ENCODE measurements at places on chromosomes 1 and 21. TPM values are rescaled to one million over a fixed set of nuclear protein-coding genes. Genes with fewer than 3 reads are reported as not detected.

DNA sequence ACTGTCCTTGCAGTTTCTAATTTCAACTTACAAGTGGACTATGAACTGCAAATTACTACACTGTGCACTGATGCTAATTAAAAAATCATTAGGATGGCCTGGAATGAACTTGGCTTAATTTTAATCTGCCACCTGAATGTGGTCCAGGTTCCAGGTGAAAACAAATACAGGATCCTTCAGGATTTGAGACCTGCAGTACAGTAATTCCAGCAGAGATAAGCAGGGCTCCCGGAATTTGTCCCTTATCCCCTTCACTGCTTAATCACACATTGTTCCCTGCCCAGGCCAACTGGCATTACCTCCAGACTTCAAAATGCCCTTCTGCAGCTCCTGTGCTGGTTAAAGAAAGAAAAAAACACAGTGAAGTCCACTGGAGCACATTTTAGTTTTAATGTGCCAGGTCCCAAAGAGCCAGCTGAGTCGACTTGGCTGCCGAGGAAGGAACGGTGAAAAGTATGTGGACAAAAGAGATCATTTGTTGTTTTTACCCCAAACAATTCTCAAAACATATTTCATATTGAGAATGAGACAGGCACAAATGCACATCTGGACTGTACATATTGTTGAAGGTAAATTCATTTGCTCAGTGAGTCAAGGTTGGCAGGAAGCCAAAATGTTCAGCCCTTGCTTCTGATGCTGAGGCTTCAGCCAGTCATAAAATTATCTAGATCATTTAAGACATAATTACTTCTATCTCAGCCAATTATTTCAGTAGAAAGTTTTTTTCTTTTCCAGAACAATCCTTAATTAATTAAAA lies 28.3 kb downstream of the DEGS1 start:
- DNase-seq = peak; percentile 73

PLA2G5 gene
- not detected for total RNA-seq

GRCh38 chr1:13469343-13469742 lies 44.5 kb downstream of the LRRC38 start:
- DNase-seq = no peak

DNA sequence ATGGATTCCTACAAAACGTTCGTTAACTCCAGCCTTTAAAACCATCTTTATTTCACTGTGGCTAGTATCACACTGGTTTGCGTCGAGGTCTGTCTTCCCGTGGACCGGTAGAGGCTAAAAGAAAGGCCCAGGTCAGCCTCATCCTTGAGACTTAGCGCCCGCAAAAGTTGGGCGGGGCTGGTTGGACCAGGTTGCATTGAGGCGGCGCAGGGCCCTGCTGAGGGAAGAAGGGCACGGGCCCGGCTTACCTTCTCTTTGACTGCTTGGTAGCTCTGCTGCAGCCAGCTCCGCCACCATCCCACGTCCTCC lies 455 bp downstream of the BSDC1 start:
- peak; percentile 28 for DNase-seq

ANGPTL1 gene
- total RNA-seq = 0.04 TPM

LCE3D gene
- total RNA-seq = not detected

DNA sequence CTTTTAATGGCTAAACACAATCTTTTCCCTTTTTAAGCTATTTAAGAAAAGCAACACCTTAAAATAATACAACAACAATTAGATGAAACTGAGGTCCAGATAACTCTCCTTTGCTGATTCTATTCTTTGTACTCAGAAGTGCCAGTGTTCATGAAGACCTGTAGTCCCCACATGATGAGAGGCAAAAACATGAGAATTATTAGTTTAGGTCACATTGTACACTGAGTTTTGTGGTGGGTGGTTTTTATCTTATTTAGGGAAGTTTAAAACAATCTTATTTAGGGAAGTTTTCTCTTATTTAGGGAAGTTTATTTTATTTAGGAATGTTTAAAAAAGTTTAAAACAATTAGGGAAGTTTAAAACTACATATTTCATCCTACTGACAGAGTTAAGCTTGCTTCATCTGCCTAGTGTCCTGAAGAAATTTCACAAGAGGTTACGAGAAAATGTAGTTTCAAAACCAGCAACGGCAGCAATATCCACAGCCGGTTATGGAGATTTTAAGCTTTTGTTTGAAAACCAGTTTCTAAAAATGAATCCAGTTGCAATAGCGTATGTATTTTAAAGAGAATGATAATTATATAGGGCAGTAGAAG lies 7.8 kb upstream of the OR14I1 start:
- DNase-seq = no peak

DNA sequence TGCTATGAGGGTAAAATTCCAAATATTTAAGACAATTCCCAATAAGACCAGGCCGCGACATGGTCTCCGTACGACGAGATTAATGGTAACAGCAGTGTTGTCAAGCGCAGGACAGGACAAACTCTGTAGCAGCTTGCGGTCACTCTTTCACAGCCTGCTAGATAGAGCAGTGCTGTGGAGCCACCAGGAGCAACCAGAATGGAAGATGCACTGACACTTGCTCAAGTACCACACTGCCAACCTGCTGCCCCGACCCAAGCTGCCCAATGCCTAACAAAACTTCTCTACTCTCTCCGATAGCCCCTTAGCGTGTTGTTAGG lies 636 bp downstream of the WARS2 start:
- DNase-seq = no peak

TRIM45 gene
- 9.9 TPM for total RNA-seq

DNA sequence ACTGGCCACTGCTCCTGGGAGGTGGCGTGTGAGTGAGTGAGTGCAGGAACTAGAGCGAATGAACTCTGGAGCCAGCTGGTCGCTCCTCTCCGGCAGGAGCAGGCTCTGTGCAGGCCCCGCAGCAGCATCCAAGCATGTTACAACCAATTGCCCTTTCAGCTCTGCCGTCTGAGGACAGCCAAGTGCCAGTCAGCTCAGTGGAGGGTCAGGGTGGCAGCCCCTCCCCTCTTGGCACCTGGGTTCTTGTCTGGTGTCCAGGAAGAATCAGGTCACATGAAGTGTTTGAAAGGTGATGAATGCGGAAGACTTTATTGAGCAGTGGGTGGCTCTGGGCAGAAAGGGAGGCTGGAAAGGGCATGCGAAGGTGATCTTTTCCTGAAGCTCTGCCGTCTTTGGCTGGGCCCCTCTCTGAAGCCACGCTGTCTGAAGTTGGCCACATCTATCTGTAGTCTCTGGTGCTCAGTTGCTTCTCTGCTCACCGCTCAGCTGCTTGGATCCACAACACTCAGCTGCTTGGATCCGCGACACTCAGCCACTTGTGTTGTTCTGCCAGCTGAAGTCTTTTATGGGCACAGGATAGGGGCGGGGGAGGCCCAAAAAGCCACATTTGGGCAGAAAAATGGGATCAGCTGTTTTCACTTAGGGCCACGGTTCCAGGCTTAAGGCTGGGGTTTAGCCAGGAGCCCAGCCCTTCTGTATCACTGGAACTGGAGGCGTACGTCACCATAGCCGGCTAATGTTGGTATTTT lies 139.8 kb downstream of the ADSS2 start:
- DNase-seq = no peak

DNA sequence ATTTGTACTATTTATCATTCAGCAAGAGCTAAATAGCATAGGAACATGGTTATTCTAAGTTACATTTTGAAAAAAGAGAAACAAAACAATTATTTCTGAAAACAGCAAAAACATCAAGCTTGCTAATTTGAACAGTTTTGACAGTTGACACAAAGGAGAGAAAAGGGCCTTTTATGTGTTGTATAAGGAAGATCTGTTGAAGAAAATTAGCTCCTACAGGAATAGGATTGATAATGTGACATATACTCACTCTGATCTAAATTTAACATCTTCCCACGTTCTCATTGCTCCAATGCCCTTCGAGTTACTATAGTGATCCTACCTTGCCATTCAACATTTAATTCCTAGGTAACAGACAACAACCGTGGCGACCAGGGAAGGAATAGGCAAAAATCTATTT lies 61.4 kb upstream of the BTG3 start:
- DNase-seq = no peak

- DNase-seq = peak; percentile 56
Measured at GRCh38 chr1:74180490-74180889, 17.5 kb downstream of the LRRIQ3 start.

DNA sequence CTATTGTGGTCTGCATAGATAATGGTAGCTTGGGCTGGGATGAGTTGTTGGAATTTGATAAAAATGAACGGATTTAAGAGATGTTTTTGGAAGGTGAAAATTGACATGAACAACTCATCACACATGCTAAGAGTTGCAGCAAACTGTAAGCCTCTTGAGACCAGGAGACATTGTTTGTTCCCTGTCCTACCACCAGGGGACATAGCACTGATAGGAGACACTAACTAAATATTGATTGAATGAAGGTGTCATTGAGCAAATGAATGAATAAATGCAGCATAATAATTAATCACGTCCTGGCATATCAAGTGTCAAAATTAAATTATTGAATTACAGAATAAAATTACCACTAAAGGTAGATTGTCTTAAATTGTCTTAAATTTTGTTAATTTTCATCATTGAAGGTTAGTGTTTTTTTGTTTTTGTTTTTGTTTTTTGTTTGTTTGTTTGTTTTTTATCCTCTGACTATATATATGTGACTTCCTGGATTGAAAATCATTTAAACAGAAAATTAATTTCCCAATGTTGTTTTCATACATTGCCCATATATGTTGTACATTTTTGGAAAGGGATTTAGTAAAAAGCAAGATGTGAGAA lies 285.3 kb upstream of the C1orf105 start:
- no peak for DNase-seq

- peak; percentile 84 for DNase-seq
Measured at GRCh38 chr1:114154963-114155322, 1.3 kb upstream of the SYT6 start.

GRCh38 chr1:91795591-91796389 lies 90.2 kb downstream of the TGFBR3 start:
- no peak for DNase-seq

DNA sequence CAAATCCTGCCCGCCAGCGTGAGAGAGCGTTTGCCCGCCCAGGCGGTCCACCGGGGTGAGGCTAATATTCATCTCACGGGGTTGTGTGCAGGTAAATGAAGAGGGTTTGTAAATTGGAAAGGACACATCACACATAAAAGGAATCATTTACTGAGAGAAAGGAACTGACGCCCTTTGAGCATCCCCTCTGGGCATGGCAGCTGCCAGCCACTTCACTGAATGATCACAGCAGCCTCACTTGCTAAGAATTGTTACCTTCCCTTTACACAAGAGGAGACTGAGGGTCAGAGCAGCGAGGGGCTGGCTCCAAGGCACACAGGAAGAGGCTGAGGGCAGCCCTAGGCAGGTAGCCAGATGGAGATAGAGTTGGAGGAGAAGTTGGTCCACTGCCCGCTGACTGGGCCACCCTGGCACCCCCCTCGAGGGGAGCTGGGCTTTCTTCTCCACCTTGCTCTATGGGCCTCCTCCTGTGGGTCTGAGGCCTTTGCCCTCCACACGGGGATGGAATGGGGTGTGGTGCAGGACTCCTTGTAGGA lies 96.0 kb downstream of the FOXD2 start:
- DNase-seq = no peak

DNA sequence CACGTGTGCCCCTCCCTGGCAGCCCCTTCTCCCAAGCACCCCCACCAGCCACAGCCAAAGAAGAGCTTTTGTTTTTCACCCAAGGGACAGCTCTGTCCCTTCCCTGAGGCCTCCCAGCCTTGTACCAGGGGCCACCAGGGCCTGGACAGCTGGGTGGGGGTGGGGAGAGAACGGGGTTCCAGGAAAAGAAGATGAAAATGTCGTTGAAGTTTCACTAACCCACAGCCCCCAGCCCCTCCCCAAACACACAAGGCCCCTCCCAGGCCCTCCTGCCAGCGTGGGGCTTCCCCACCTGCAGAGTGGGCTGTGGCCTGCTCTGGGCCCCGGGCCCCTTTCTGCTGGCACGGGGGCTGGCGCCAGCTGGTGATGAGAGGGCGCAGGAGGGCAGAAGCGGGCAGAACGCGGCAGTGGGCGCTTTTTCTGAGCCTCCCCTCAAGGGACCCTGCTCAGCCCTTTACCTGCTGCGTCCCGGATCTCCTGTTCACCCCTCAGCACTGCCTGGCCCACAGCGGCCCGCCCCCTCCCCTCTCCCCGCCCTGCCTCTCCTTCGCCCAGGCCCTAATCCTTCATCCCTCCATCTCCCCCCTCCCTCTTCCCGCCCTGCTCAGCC lies 5.5 kb upstream of the ANKRD65 start:
- no peak for DNase-seq

DNA sequence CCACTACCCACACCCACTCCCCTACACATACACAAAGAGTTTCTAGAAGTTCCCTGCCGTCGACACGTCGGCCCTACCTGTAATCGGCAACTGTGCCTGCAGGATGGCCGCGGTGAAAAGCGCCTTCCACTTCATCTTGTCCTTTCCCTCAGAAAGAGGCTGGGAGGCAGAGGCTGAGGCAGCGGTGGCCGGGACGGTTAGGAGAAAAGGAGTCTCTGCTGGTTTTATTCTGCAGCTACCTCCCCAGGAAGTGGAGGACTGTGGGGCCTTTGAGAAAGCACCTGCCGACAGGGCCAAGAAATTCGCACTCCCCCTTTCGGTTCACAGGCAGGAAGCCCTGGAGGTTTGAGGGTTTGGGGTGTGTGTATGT lies at the start of gene CD247:
Gene CD247, minus strand, starts transcription at position 199 of the 370 bp plus-strand sequence. Its CDS starts 64 bp downstream, at position 135.
- no peak for DNase-seq

GRCh38 chr1:97500760-97501159 lies 420.1 kb downstream of the DPYD start:
- DNase-seq = peak; percentile 19

All from cardiac muscle cell (in vitro differentiated cells and primary cell).